ENCODE measurements at places on chromosomes 3 and 15.

DNA sequence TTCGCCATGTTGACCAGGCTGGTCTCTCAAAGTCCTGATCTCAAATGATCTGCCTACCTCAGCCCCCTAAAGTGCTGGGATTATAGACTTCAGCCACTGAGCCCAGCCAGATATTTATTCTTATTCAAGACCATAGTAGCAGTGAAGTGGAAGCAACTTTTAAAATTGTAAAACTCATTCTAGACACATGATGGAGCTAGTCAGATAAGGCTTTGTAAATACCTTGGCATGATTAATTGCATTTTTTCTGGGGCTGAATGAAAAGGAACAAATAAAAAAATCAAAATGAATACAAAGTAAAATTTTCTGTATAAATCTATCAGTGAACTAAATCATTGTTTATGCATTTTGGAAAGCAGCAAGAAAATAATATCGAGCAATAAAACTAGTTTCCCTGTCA, 4.1 kb upstream of the MYO1E start:
- DNase-seq = no peak

- DNase-seq = no peak
Measured at GRCh38 chr15:60576044-60576443, 97.1 kb upstream of the ICE2 start.

DNA sequence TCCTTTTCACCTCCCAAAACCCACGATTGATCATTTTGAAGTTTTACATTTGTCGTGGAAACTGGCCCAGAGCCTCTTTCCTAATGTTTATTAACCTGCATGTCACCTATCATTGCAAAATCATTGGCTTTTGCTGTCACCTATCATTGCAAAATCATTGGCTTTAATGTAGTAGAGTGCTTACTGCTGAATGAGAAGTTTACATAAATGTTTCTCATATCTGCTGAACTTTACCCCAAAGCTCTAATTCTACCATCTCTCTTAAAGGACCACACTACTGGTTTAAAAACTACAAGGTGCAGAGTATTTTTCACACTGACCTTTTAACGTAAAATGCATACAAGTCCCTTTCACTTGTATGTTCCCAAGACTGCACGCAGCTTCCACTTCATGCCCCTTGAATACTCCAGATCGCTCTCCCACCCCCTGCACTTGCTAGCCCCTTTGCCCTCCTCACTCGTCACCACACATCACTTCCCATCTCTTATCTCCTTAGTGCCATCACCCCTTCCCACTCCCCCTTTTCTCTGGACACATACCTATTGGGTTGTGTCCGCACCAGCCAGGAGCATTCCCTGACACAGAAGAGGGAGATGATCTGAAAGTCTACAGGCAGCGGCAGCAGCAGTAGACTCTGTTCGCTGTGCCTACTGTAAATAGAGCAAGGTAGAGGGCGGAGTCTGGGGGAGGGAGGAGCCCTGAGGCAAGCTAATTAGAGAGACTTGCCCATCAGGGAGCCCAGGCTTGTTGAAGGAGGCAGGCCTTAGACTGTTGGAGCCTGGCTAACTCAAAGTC, 30.2 kb upstream of the ATOSA start:
- DNase-seq = no peak

- DNase-seq = no peak
Measured at GRCh38 chr3:194101592-194102432, 34.1 kb upstream of the HES1 start.

GRCh38 chr3:172244011-172244410, 204.2 kb downstream of the GHSR start:
- DNase-seq = no peak

GRCh38 chr3:65871305-65872141, 167.2 kb downstream of the MAGI1 start:
- no peak for DNase-seq

DNA sequence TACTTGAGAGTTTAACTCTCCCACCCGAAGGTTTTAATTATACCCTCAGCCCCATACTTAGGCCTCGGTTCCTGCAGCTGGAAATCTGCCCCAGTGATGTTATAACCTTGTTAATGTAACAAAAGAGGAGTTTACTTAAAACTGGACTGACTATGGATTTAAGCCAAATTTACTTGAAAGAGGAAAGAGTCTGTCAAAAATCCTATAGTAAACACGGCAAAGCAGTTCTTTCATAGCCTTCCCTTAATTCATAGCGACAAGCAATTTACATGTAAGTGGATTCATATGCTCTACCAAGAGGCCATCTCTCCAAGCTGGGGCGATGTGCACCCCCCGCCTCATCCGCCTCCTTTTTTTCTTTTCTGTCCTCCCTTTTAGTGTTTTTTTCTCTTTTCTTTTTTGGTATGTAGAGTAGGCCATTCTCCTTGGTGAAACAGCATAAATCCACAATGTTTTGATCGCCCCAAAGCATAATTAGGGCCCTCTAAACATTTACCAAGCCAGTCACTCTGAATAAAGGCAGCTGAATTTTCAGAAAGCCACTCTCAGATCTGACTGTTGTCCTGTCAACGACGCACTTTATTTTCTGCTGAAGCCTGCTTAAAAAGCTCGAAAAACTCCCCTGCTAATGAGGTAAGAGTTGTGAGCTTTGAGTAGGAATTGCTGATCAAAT, 373.1 kb upstream of the WNT5A start:
- no peak for DNase-seq

DNA sequence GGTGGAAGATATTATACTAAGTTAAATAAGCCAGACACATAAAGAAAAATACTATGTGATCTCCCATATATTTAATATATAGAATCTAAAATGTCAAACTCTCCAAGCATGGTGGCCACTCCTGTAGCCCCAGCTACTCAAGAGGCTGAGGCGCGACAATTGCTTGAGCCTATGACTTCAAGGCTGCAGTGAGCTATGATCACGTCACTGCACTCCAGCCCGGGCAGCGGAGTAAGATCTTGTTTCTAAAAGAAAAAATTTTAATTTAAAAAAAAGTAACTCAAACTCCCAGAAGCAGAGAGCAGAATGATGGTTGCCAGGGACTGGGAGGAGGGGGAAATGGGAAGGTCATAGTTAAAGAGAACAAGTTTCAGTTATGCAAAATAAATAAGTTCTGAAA, 13.3 kb downstream of the RAB27A start:
- DNase-seq = no peak

DNA sequence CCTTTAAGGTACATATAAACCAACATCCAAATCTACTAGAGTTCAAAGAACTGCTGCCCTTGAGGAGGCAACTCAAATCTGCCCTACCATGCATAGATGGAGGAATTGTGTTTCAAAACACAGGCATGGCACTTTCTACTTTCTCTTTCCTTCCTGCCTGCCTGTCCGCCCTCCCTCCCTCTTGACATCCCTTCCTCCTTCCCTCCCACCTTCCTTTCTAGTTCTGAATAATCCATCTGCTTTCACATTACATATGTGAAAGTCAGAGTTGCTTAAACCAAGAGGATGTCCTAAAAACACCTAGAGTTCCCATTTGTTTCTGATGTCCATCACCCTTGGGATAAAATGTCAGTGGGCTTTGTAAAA, 537.6 kb downstream of the FOXP1 start:
- no peak for DNase-seq
